Liver (tissue), 10 donors: ENCODE measurements at places on chromosomes 5 and 9.

DNA sequence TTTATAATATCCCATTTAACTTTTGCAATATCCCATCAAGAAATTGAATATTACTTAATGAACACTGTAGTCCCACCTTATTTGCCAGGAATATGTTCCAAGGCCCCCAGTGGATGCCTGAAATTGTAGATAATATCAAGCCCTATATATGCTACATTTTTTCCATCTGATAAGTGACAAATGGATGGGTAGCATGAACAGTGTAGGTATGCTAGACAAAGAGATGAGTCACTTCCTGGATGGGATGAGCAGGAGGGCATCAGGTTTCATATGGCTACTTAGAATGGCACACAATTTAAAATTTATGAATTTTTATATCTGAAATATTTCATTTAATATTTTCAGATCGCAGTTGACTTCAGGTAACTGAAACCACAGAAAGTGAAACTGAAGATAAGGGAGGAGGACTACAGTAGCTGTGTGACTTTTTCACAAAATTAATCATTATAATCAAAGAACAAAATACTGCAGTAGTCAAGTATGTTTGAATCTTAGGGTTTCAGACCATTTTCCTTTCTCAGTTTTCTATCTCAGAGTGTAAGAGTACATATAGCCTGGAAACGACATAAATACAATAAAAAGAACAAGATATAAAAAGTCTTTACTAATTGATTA, 636.4 kb upstream of the ARRDC3 start:
- no peaks in the 10 kb centered on the region for H3K27me3 ChIP-seq
- no peaks in the 10 kb centered on the region for H3K36me3 ChIP-seq
- no peaks in the 10 kb centered on the region for H3K4me1 ChIP-seq
- no peak for DNase-seq
- no peak overlapping the region for H3K27ac ChIP-seq

- H3K4me3 ChIP-seq: no peak overlapping the region
- H3K4me1 ChIP-seq: no peaks in the 10 kb centered on the region
- no peak for DNase-seq
- H3K27ac ChIP-seq: no peak overlapping the region
- H3K36me3 ChIP-seq: no peaks in the 10 kb centered on the region
These were observed 9.5 kb upstream of the CLTB start for GRCh38 chr5:176425791-176426190.

DNA sequence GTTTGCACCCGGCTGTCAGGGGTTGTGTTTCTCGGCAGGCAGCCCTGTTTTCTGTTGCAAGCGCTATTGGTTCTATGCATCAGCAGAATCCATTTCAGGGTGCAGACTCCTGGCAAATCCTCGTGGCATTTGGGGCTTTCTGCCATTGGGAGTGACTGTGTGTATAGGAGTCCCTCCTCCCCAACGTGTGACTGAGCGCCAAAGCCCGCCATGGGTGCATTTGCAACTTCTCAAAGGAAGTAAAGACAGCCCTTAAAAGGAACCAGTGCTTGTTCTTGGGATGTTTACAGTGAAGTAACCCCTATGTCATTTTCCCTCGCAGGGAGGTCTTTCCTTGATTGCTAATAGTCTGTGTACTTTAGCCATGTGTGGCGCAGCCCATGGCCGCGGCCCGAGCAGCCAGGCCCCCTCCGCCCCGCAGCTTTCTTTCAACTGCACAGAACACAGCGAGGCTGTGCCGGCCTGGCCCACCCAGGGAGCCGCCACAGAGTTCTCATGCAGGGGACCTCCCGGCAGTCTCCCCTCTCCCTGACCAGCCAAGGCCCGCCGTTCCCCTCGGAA, 175.6 kb downstream of the HSD17B3 start:
- no peaks in the 10 kb centered on the region for H3K27me3 ChIP-seq
- H3K36me3 ChIP-seq: no peaks in the 10 kb centered on the region
- no peaks in the 10 kb centered on the region for H3K4me1 ChIP-seq
- no peak overlapping the region for H3K27ac ChIP-seq

DNA sequence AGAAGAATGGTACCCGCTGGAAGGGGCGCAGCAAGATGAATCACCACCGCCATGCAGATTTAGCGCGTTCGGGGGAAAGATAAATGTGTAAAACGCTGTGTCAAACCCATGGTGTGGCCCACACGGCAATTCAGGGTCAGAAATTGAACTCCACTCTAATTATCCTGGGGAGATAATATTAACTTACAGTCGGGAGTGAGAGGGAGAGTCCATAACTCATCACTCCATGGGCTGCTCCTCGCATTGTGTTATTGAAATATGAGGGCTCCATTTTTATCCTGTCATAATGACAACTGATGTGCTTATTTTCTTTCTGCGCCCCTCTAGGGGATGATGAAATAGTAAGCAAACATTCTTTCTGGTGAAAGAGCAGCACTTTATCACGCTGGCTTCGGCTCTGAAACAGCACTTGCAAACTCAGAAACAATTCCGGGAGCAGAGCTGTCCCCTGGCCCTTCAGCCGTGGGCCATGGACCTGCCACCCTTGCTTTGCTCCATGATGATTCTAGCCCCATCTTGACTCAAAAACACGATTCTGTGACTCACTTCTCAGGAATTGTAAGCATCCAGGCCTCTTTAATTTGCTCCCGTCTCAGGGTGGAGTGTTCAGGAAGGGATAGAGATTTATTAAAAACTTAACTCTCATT, 431.6 kb downstream of the IRX1 start:
- no peaks in the 10 kb centered on the region for H3K4me1 ChIP-seq
- H3K27me3 ChIP-seq: peaks cover 7% of the 10 kb centered on the region
- DNase-seq: no peak
- H3K27ac ChIP-seq: no peak overlapping the region

GRCh38 chr9:135857843-135858242, 49.5 kb downstream of the CAMSAP1 start:
- no peak overlapping the region for H3K4me3 ChIP-seq
- H3K27me3 ChIP-seq: no peaks in the 10 kb centered on the region
- H3K4me1 ChIP-seq: no peaks in the 10 kb centered on the region
- no peak overlapping the region for H3K27ac ChIP-seq
- H3K36me3 ChIP-seq: peaks cover 14% of the 10 kb centered on the region
- no peak for DNase-seq

- no peak overlapping the region for H3K4me3 ChIP-seq
- no peaks in the 10 kb centered on the region for H3K36me3 ChIP-seq
- no peak overlapping the region for H3K27ac ChIP-seq
- no peak for DNase-seq
These were observed 85.8 kb downstream of the SNX18 start for GRCh38 chr5:54603372-54603771.
